ENCODE measurements at places on chromosomes 6 and 20. TPM values are rescaled to one million over a fixed set of nuclear protein-coding genes. Genes with fewer than 3 reads are reported as not detected.

The FAM184A gene
- 0.76 TPM for polyA plus RNA-seq

The OR2B3 gene
- polyA plus RNA-seq, result not detected

The SH3BGRL2 gene
- 74.5 TPM for polyA plus RNA-seq

The RSPO3 gene
- polyA plus RNA-seq, result 15.4 TPM

The ELOVL4 gene
- polyA plus RNA-seq, result 0.46 TPM

The SOX18 gene
- 8.4 TPM for polyA plus RNA-seq

DNA sequence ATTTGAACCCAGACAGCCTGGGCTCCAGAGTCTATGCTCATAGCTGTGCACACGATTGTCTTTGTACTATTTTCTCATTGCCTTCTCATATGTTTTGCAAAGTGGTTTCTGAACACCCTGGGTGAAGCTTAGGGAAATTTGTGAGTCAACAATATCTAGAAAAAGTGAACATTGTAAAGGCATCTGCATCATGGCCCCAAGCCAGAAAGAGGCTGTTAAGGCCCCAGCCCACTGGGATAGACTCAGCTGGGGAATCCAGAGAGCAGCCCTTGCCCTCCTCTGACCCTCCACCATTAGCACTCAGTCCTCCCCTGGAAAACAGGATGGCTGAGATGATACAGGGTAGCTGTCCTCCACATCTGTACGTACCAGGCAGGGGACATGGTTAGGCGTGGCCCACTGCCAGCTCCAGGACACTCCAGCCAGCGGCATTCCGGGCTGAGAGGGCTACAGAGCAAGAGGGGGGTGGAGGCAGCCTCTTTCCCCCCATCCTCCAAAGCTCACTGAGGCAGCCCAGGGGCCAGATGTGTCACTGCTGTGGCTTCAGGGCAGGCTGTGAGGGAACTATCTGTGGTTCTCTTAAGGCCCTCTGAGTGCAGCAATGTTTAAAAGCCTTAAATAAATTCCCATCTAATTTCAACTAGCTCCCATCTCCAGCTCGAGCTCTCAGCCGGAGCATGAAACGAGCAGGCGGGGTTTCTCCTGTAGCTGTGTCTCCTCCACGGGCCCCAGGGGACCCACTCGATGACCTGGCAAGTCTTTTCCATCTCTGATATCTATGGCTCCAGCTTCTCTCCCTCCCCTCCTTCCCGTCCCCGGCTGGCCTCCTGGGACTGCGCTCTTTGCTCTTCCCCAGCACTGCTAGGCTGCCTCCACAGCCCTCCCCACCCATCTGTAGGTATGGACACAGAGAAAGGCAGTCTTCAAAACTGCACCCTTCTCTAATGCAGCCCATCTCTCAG, 209.4 kb upstream of the LRFN2 start:
- H3K4me3 ChIP-seq, result no peak overlapping the region
- H3K4me1 ChIP-seq, result no peaks in the 10 kb centered on the region
- no peaks in the 10 kb centered on the region for H3K36me3 ChIP-seq
- H3K27ac ChIP-seq, result no peak overlapping the region

- no peak overlapping the region for H3K27ac ChIP-seq
- H3K27me3 ChIP-seq, result no peaks in the 10 kb centered on the region
- H3K36me3 ChIP-seq, result no peaks in the 10 kb centered on the region
- peaks cover 16% of the 10 kb centered on the region for H3K4me1 ChIP-seq
- no peak for DNase-seq
Observed at GRCh38 chr6:147227770-147228320, 23.6 kb downstream of the STXBP5 start.

DNA sequence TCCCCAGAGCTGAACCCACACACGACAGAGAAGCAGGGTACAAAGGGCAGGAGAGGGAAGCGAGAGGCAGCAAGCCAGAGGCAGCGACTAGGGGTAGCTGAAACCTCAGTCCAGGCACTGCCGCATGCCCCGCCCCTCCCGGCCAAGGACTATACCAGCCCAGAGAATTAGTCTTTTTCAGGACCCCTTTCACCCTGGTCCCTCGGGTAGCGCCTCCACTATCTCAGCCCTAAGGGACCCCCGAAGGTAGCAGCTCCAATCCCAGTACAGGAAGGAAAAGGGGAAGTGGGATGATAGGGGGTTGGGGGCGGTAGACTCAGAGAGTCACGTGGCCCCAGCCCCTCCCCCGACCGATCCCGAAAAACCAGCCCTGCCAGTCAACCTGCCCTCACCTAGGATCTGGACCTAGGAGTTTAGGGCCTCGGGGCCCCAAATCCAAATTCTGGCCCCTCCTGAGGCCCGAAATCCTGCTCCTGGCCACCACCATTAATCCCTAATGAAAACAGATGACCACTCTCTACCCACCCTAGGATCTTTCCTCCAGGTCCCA, 1.3 kb downstream of the RGL2 start:
- peak overlapping the region; percentile 93 for H3K4me3 ChIP-seq
- peaks cover 22% of the 10 kb centered on the region for H3K4me1 ChIP-seq
- H3K27ac ChIP-seq, result peak overlapping the region; percentile 99

DNA sequence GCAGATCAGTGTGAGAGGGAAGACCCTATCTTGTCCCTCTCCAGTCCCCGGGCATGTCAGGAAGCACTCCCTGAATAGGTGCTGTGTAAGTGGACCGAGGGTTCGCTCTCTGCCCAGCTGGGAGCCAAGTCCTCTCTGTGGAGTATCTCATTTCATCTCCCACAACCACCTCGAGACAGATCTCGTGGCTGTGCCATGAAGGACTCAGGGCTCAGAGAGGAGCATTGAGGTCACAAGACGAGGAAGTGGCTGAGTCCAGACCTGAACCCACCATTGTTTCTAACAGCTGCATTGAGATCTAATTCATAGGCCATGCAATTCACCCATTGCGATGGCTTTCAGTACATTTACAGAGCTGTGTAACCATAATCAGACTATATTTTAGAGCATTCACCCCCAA, 34.7 kb upstream of the STX16 start:
- DNase-seq, result no peak
- H3K27me3 ChIP-seq, result no peaks in the 10 kb centered on the region

- no peak for DNase-seq
- H3K27ac ChIP-seq, result peak overlapping the region; percentile 7
- H3K4me1 ChIP-seq, result peaks cover 80% of the 10 kb centered on the region
Observed at GRCh38 chr20:17666481-17666880, 15.6 kb downstream of the RRBP1 start.

DNA sequence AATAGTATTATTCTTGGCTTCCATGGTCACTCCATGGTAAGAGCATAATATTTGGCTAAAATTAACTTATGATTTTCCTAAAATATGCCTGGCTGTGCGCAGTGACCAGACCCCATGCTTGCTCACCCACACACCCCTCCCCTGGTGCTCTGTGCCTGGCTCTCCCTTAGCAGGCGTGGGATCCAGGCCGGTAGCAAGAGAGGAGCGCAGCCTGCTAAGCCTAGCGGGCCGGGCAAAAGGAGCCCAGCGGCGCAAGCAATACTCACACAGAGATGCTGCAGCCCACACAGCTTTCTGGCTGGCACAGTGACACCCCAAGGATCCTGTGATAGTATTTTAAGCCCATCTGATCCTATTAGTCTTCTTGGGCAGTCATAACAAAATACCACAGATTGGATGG, 79.8 kb upstream of the EYS start:
- DNase-seq, result no peak
- no peaks in the 10 kb centered on the region for H3K27me3 ChIP-seq
- no peak overlapping the region for H3K4me3 ChIP-seq
- no peaks in the 10 kb centered on the region for H3K36me3 ChIP-seq
- H3K4me1 ChIP-seq, result no peaks in the 10 kb centered on the region

GRCh38 chr20:3165473-3166337, 6.0 kb upstream of the FASTKD5 start:
- DNase-seq, result no peak
- peaks cover 35% of the 10 kb centered on the region for H3K4me1 ChIP-seq
- H3K4me3 ChIP-seq, result no peak overlapping the region
- H3K27me3 ChIP-seq, result no peaks in the 10 kb centered on the region
- H3K36me3 ChIP-seq, result no peaks in the 10 kb centered on the region
- no peak overlapping the region for H3K27ac ChIP-seq

DNA sequence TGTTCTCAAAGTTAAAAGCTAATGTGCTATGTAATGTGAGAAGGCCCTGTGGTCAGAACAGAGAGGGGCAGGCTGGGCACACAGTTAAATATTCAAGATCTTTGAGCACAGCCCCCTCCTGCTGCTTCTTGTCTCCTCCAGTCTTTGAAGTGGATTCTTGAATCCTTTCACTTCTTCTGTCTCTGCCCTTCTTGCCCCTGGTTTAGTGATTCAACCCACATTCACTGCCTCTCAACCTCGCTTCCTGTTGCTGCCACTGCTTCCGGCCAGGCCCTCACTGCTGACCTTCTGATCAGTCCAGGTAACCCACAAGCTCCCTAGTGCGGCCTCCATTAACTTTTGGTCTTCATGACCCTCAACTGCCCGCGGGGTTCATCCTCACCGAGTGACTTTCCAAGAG, 417.3 kb upstream of the NOX3 start:
- no peaks in the 10 kb centered on the region for H3K4me1 ChIP-seq
- H3K27ac ChIP-seq, result no peak overlapping the region
- H3K27me3 ChIP-seq, result no peaks in the 10 kb centered on the region

DNA sequence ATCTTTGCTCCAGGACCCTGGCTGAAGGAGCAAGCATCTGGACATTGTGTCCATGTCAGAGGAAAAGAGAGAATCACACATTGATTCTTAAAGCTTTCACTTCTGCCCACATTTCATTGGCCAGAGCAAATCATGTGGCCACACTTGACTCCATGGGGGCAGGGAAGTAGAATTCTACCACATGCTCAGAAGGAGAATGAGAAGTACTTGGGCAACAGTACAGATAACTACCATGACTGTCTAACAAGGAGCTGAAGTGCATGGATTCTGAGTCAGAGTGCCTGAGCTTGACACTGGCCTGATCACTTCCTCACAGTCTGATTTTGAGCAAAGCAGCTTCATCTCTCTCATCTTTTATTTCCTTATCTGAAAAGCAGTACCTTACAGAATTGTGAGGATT, 38.6 kb downstream of the GHRH start:
- no peak overlapping the region for H3K27ac ChIP-seq
- no peak for DNase-seq
- peaks cover 49% of the 10 kb centered on the region for H3K36me3 ChIP-seq
- no peaks in the 10 kb centered on the region for H3K27me3 ChIP-seq
- H3K4me1 ChIP-seq, result peaks cover 12% of the 10 kb centered on the region
- H3K4me3 ChIP-seq, result no peak overlapping the region

DNA sequence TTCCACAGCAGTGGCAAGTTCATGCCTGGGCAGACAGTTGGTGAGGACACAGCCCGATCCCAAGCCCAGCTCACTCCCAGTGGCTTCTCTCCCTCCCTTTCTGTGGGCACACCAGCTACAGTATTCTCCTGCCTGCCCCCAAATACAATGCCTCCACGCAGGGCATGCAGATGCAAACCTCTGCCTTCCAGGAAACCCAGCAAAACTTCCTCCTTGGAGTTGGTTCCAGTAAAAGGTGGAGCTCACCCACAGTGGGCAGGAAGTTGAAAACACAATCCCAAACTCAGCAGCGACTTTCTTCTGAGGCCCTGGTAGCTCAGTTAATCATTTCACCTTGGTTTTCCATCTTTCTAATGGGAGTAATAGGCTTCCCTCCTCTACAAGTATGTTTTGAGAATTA, 93.7 kb downstream of the LY86 start:
- H3K27me3 ChIP-seq, result no peaks in the 10 kb centered on the region
- no peak for DNase-seq
- H3K4me3 ChIP-seq, result no peak overlapping the region
- peaks cover 53% of the 10 kb centered on the region for H3K4me1 ChIP-seq
- no peaks in the 10 kb centered on the region for H3K36me3 ChIP-seq

DNA sequence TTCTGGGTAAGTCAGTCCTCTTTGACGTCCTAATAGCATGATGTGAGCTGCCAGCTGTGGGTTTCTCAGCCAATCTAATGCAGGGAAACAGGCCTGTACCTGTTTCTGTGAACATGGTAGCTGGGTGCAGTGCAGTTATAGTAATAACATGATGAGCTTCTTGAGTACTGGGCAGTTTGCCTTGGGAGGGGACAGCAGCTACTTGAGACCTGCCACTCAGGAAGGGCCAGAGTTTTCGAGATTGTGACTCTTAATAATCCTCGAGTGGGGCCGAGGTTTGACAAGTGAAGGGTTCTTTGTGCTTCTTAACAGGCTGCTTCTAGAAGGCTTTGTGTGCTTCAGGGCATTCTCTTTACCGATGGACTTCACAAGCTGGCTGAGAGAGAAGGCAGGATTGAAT, 180.1 kb downstream of the JARID2 start:
- no peak for DNase-seq
- no peak overlapping the region for H3K27ac ChIP-seq
- no peaks in the 10 kb centered on the region for H3K27me3 ChIP-seq
- H3K4me1 ChIP-seq, result peaks cover 66% of the 10 kb centered on the region

DNA sequence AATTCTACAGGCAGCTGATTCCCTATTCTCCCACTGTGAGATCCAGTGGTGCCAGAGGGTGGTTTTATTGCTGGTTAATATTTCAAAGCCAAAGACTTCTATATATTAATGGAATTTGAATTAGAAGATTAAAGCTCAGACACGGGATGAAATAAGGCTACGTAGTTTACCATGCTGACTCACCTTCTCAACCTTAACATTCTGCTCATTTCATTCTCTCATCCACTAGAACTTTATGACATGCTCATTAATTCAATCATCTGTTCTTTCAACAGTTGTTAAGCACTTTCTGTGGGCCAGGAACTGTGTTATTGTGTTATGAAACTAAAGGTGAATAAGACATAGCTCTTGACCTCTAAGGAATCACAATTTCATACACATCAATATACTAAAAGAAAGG, 456.9 kb upstream of the MAP3K7 start:
- H3K36me3 ChIP-seq, result no peaks in the 10 kb centered on the region
- H3K27ac ChIP-seq, result no peak overlapping the region
- H3K4me3 ChIP-seq, result no peak overlapping the region
- no peaks in the 10 kb centered on the region for H3K27me3 ChIP-seq
